ENCODE measurements at places on chromosomes 12 and 14.

- DNase-seq = no peak
These were observed 273.8 kb upstream of the SFSWAP start for GRCh38 chr12:131436922-131437705.

DNA sequence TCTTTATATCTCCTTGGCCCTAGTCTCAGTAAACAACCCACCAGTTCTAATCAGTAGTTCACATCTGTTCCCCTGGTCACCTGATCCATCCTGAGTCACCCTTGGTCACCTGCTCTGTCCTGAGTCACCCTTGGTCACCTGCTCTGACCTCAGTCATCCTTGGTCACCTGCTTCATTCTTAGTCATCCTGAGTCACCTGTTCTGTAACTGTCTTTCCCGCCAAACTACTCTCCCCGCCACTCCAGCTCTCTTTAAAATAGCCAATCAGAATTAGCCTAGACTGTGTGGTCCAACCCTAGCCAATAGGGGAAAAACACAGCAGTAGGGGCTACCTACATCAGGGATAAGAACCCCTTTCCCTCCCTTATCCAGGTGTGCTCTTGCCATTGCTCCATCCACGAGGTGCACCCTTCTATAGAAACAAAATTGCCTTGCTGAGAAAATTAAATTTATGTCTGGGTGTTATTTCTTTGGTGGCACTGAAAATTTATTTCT lies 245.4 kb upstream of the DIO3 start:
- no peak for DNase-seq

GRCh38 chr12:124391340-124392261 lies 96.7 kb downstream of the RFLNA start:
- no peak for DNase-seq

GRCh38 chr14:60247994-60248696 lies 876 bp upstream of the PPM1A start:
- DNase-seq = no peak

GRCh38 chr14:69087061-69087461 lies 65.9 kb downstream of the DCAF5 start:
- DNase-seq = no peak

DNA sequence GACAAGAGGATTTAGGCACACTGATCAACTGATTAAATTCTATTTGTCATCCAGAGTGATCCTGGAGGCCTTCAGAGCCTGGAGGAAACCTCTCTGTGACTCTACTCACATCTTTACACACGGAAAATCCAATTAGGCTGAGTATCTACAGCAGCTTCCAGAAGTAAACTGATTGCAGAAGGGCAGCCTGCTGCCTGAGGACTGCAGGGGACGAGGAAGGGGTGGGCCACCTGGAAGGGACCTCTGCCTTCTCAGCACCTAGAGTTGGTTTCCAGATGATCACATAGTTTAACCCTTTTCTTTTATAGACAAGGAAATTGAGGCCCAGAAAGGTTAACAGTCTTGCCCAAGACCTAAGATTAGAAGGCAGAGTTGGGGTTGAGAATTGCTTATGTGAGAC lies 206.1 kb downstream of the DAD1 start:
- no peak for DNase-seq

DNA sequence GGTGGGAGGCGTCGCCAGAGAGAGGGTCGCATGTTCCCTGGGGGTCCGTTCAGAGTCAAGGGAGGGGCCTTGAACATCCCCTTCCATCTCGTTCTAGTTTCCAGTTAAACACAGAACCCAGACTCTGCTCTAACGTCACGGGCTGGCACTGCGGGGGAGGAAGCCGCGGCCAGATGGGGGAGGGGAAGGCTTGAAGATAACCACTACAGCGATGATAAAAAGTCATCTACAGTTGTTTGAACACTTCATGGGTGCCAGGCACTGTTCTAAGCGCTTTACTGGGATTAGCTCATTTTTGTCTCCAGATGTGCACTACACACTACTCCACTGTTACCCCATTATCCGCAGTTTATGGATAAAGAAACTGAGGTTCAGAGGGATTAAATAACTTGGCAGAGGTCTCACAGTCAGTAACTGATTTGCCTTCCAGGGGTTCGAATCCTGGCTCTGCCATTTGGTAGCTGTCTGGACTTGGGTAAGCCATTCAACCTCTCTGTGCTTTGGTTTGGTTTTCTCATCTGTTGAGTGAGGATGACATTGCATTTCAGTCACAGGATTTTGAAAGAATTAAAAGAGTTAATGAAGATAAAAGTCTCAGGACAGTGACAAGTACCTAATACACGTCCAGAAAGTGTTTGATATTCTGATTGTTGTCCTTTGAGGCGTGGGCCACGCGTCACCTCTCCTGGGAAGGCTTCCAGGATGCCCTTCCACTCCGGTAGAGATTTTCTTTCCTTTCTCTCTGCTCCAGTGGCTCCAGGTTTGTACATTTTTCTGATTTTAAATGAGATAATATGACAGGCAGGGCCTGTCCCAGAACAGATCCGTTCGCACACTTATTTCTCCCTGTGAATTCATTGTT lies 798 bp upstream of the RASAL1 start:
- peak; percentile 40 for DNase-seq

- DNase-seq = no peak
These were observed 114.4 kb upstream of the TMEM233 start for GRCh38 chr12:119479121-119479561.

GRCh38 chr12:450438-450837 lies 9.3 kb upstream of the B4GALNT3 start:
- no peak for DNase-seq

GRCh38 chr14:63045612-63046320 lies 508 bp upstream of the KCNH5 start:
- DNase-seq = peak; percentile 87

DNA sequence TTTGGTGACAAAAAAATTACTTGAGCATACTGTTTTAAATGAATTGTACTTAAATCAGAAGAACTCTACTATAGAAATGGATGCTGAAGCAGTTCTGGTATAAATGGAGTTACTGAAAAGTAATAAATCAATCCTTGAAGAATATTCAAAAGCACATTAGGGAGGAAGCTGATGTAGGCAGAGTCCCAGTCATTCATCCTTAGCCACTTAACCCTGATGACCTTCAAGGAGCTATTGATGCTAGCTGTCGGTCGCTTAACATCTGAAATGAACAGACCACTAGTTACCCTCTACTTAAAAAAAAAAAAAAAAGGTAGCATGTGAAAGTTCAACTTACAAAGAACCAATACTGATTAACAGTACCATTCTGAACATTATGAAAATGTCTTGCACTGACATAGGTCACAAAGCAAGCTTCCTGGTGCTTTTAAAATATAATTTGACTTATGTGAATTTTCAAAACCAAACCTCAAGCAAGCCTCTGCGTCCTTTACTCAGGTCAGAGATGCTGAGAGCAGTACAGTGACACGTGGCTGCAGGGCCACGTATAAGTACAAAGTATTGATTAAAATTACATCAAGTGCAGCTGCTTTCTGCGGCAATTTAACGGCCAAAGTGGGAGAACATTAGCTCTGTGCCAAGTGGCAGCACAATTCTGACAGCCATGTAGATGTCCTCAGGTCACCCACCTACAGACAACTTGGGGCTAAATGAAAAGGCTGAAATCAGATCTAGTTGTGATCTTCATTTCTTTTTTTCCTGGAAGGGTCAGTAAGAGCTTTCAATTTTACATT lies 18.1 kb downstream of the PPM1H start:
- peak; percentile 88 for DNase-seq

DNA sequence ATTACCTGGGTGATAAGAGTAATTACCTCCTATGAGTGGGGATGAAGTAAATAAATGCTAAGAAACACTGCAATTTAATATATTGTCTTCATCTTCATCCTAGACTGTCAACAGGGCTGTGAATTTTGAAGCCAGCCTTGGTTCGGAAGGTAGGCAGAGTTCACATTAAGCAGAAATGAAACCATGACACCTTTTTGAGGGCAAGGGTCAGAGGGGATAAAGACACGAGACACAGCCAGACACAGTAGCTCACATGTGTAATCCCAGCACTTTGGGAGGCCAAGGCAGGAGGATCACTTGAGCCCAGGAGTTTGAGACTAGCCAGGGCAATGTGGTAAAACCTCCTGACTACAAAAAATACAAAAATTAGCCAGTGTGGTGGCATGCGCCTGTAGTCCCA lies 224.7 kb downstream of the MON2 start:
- no peak for DNase-seq

- no peak for DNase-seq
These were observed 14.4 kb downstream of the FERMT2 start for GRCh38 chr14:52936437-52936836.

All from NCI-H146 (cell line).